ENCODE measurements at places on chromosomes 2 and 18.

DNA sequence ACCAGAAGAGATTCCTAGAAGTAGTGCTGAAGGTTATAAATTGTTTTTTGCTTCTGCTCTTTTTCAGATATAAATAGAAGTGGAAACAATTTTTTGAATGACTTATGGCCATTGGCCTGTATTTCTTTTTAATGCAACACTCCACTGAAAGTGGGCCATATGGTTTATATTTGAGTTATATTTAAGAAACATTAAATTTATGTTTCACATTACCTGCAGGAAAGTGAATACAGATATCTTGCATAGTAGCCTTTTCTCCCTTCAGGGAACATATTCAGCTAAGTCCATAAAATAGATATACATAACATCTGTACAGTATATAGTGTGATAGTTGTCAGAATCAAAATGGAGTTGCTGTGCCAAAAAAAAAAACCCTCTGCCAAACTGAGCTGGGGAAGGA lies 53.1 kb upstream of the EFEMP1 start:
- no peak for DNase-seq

DNA sequence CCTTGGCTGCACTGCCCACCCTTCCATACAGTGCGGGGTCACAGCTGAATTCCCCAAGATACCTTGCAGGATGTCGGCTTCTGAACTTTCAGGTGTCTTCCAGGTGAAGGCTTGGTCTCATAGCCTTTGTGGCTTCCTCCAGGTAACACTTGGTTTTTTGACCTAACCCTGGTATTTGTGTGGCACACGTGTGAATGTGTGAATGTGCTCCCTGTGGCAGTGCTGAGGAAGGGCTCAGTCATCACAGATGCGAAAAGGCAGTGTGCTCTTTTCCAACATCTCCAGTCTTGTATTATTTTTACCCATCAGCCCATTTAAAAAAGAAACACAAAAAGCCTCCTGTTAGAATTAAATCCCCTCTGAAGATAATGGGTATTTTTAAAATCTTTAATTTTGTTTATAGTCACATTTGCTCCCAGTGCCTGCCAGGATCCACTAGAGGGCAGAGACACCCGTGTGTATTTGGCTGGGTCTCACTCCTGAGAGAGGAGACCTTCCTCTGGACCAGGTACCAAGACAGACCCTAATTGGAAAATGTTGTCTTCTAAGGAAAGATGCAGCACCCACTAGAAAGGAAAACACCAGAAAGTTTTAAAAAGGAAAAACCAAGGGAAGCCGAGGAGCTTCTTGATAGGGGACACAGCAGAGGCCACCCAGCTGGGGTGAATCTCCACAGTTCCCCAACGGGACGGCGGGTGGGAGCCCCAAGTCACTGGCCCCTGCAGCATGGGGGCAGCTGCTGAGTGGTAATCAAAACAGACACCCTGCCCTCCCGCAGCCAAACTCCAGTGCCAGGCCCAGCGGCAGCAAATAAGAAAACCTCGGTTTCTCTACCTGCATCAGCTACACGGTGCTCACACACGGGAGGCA lies 27.7 kb downstream of the FAM110C start:
- no peak for DNase-seq

GRCh38 chr2:159557437-159558034 lies 58.8 kb downstream of the BAZ2B start:
- peak; percentile 28 for DNase-seq

DNA sequence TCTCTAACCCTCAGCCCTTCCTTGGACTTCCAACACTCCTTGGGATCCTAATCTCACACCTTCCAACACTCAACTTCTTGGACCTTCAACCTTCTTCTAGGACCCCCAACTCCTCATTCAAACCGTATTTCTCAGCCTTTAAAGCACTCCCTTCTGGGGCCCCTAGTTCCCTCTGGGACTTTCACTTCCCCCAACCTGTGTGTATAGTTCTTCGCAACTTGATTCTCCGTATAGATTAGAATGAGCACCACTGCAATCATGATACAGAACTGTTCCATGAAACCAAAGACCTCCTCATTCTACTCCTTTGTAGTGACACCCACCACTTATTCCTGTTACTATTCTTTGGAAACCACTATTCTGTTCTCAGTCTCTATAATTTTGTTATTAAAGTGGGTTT lies 62.0 kb upstream of the NFU1 start:
- no peak for DNase-seq

- DNase-seq, result no peak
Measured at GRCh38 chr2:134462791-134463698, 209.2 kb downstream of the MGAT5 start.

- no peak for DNase-seq
Measured at GRCh38 chr2:179351057-179351456, 86.4 kb upstream of the SESTD1 start.

DNA sequence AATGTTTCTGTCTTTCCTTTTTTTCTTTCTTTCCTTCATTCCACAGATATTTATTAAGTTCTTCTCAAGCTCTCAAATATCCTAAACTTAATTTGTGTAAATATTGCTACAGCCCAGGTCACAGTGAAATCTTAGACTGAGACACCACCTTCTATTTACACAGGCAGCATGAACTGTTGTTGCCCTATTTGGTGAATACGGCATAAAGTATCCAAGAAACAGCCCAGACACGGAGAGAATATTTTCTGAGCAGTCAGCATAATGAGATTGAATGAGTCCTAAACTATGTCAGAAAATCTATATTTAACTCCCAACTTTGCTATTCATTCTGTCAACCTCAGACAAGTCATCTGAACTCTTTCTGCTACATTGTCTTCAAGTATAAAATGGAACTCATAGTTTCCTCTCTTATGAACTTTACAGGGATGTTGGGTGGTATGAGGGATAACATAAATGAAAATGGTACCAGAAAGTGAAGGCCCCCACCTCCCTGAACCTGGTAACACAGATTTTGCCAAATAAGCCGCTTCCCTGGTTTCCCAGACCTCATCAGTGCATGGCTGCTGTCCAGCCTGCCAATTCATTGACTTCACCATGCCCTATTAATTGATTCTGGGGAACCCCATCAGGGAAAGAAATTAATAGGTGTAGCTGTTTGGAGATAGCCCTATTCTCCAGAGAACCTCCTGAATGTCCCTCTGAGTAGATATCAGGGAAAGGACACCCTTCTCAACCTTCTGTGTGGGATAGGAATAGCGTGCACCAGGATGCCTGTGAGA lies 235.9 kb downstream of the SETBP1 start:
- no peak for DNase-seq

DNA sequence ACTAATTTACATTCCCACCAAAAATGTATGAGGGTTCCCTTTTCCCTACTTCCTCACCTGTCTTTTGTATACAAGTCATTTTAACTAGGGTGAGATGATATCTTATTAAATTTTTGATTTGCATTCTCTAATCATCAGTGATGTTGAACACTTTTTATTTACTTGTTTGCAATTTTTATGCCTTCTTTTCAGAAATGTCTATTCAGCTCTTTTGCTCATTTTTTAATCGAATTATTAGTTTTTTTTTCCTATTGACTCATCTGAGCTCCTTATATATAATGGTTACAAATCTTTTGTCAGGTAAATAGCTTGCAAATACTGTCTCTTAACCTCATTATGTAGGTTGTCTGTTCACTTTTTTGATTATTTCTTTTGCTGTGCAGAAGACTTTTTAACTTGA lies 269.4 kb downstream of the CDH19 start:
- DNase-seq, result no peak

DNA sequence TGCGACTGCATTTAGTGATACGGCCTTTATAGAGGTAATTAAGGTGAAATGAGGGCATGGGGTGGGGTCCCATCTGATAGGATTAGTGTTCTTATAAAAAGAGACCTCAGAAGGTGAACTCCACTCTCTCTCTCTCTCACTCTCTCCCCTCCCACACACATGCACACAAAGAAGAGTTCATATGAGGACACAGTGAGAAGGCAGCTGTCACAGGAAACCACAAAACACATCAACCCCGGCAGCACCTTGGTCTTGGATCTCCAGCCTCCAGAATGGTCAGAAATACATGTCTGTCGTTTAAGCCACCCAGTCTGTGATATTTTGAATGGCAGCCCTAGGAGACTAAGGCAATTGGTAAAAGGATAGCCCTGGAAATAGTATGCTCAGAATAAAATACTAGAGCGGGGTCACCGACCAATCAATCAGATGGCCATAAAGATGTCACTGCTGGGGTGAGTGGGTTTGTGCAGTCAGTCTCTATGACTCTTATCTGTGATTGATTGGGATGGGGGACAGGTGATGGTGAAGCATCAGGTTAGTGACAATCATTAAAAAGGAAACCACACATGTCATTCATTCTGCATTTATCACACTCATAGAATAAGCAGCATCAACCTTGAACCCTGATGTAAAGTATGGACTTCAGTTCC lies 118.9 kb upstream of the POU3F3 start:
- no peak for DNase-seq

- DNase-seq, result no peak
Measured at GRCh38 chr2:102892698-102893310, 131.0 kb downstream of the TMEM182 start.

DNA sequence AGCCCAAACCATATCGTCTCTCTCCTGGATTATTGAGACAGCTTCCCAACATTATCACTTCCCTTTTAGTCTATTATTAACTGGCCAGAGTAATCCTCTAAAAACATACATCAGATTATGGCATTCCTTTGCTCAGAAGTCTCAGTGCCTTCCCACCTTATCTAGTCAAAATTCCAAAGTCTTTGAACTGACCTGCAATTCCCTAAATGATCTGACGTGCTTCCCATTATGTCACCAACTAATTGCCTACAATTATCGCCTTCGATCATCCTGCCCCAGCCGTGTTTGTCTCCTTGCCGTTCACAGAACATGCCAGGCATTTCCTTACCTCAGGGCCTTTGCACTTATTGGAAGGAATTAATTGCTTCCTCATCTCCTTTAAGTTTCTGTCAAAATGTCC lies 332.4 kb downstream of the IRS1 start:
- no peak for DNase-seq

GRCh38 chr2:116749994-116750393 lies 1064.5 kb upstream of the DDX18 start:
- no peak for DNase-seq

GRCh38 chr2:160252278-160252887 lies 52.3 kb upstream of the ITGB6 start:
- DNase-seq, result peak; percentile 43

DNA sequence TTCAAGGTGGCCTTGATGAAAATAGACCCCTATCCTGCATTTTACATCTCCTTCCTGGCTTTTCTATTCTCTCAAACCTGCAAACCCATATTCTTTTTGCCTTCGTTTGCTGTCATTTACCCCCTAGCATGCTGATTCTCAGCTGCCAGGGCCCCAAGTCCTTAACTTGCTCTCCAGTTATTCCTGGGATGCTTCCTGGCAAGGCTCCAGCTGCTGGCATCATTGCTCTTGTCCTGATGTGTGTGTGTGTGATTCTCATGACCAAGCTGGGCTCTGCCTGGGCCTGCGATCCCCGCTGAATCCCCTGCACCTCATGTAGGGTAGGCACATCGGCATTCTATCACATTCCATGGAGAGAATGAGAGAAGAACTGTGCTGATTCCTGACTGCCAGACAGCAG lies 11.9 kb downstream of the NPAS2 start:
- DNase-seq, result no peak

- DNase-seq, result peak; percentile 93
Measured at GRCh38 chr2:150133623-150134022, 353.8 kb downstream of the RND3 start.

DNA sequence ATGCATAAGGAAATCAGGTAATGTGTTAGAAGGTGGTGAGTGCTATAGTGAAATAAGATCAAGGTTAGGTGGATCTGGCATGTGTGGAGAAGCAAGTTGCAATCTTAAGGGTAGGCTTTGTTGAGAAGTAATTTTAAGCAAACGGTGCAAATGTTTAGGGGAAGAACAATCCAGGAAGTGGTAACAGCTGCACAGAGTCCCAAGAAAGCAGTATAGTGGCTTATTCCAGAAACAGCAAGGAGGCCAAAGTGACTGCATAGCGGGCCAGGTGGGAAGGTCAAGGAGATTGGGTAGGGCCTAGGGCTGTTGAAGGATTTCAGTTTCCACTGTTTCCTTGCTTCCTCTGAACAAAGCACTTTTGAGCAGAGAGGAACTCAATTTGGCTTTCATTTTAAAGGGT lies 30.0 kb upstream of the RAB1A start:
- DNase-seq, result no peak

DNA sequence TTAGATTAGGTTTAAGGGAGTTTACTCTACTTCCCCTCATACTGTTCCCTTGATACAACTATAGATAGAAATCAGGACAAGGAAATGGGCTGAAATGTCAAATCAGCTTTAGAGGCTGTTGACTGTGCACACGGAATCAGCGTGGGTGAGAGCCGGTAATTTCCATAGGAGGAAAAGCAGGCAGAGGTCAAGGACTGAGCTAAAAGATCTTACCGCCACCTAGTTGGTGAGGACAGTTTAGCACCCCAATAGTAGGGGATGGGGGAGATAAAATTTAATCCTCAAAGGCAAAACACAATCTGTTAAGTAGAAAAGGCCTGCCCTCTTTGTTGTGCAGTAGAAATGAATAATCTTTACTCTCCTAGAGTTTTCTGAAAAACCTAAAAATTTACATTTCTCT lies 1154.5 kb upstream of the CHAC2 start:
- peak; percentile 15 for DNase-seq

- DNase-seq, result no peak
Measured at GRCh38 chr18:56576826-56577573, 61.4 kb downstream of the TXNL1 start.

DNA sequence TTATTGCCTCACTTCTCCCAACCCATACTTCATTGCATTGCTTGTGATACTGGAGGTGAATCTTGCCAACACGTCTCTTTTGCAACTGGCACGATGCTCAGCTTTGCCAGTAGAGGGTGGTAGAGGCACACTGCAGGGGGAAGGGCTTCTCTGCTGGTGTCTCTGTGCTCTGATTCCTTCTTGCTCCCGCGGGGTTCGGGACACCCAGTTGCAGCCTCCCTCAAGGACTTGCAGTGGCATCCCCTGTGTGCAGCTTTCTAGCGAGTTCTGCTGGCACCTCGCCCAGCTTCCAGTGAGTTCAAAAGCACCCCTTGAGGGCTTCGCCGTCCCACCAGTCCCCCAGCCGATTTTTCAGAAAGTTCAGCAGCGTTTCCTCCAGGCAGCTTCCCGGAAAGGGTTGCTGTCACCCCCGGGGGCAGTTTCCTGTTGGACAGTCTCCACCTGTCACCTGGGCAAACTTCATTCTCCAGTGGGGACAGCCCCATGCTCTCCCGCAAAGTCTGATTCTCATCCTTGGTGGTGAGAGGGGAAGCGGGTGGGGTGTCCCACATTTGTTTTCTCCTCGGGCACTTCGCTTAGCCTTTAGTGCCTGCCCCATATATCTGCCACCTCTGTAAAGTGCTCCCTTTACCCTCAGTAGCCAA lies 35.4 kb upstream of the EN1 start:
- DNase-seq, result peak; percentile 50
